ENCODE measurements at places on chromosomes 1 and 21.

DNA sequence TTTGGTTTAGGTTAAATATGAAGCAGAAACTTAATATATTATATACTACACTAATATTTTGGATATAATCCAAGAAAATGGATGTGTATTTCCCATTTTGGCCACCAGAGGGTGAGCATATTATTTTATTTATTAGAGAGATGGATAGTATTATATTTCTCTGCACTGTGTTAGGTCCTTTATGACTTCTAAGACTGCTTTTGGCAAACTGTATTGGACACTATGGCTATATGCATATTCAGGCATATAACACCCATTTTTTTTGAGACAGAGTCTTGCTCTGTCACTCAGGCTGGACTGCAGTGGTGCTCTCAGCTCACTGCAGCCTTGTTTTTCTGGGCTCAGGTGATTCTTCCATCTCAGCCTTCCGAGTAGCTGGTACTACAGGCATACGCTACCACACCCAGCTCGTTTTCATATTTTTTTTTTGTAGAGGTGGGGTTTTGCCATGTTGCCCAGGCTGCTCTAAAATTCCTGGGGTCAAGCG is 17.8 kb upstream of the PGM1 start:
- DNase-seq: no peak

DNA sequence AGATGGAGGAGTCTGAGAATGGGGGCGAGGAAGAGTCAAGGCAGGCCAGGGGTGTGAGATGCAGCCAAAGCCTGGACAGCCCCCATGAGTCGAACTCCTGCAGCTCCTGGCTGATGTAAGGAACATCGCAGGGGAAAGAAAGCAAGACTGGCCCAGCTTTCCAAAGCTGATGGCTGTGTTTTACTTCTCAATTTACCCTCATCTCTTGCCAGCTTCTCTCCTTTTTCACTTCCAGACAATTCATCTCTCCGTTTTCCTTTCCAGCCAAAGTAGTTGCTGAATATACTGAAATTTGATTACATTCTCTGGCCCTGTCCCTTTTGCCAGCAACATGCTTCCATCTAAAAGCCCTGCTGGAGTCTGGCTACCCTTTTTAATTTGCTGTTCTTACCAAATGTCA is 40.0 kb upstream of the UBE2U start:
- DNase-seq: no peak

DNA sequence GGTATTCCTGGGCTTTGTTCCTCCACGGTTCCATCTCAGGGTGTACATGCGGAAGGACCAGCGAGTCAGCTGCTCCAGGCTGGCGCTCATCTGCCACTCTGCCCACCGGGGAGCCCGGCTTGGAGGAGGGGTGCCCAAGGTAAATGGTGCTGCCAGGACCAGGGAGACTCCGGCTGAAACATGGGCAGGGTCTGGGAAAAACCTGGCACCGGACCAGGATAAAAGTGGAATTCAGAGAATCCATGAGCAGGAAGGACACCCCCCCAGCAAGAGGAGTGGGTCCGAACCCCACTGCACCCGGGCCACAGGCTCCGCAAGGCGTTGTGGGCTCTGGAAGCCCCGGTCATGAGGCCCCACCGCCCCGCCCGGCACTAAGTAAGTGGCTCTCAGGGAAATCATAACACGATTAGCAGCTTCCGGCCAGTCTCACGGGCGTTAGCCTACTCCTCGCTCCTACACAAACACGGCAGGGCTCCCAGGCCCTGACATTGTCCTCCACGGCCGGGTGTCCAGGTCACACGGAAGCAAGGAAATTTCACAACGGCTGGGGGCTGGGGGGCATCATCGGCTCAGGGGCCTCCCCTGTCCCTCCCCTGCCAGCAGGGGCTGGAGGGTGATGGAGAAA is 21.1 kb downstream of the MEGF6 start:
- DNase-seq: no peak

GRCh38 chr1:200139661-200140250 is 112.2 kb downstream of the NR5A2 start:
- DNase-seq: no peak

GRCh38 chr21:43193651-43194302 is 25.0 kb downstream of the CRYAA start:
- DNase-seq: no peak

GRCh38 chr1:242140836-242141235 is 141.9 kb upstream of the MAP1LC3C start:
- DNase-seq: no peak

GRCh38 chr1:241722947-241723346 is 70.9 kb downstream of the WDR64 start:
- DNase-seq: no peak

GRCh38 chr1:81594206-81594605 is 206.5 kb upstream of the ADGRL2 start:
- DNase-seq: no peak

- no peak for DNase-seq
Observed at GRCh38 chr1:67485046-67485811, 55.0 kb upstream of the SERBP1 start.

GRCh38 chr1:15951341-15952153 is 24.4 kb downstream of the ZBTB17 start:
- DNase-seq: no peak

DNA sequence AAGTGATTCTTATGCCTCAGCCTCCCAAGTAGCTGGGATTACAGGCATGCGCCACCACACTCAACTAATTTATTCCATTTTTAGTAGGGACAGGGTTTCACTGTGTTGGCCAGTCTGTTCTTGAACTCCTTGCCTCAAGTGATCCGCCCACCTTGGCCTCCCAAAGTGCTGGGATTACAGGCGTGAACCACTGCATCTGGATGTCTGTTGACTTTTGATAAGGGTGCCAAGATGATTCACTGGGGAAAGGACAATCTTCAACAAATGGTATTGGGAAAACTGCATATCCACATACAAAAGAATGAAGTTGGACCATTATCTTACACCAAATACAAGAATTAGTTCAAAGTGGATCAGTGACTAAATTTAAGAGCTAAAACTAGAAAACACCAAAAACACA is 19.8 kb downstream of the RO60 start:
- no peak for DNase-seq

- no peak for DNase-seq
Observed at GRCh38 chr1:50318428-50318827, 104.8 kb downstream of the DMRTA2 start.

DNA sequence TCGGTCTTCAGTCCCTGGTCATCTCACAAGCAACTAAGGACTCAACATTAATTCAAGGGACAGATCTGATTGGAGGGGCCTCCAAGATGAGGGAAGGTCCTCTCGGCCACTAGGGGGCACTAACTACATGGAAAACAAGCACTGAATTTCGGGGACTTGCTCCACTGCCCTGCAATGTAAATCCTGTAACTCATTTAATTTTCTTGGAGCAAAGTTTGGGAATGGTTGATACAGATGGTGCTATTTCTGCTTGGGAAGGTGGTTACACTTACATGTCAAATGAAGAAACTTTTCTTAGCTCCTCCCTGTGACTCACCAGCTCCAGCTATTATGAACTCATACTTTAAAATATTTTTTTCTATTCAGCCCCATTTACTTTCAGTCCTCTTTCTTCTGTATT is 97.4 kb upstream of the KCNJ15 start:
- no peak for DNase-seq

GRCh38 chr1:25640646-25641328 is 24.2 kb downstream of the MAN1C1 start:
- no peak for DNase-seq

GRCh38 chr1:99603699-99604560 is 42.0 kb upstream of the PALMD start:
- DNase-seq: no peak

DNA sequence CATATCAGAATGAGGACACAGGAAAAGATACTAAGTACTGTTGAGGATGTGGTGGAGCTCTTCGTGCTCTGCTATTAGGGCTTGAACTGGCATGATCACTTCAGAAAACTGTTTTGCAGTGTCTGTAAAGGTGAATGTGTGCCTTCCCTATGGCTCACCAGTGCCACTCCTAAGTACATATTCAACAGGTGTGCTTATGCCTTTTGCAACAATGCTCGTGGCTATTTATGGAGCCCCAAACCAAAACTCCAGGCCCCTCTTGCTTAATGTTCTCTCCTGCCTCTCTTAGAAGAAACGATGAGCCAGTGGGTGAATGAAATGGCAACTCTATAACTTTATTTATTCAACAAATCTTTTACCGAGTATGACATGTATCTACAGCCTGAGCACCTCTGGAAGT is 70.2 kb downstream of the TAS1R2 start:
- DNase-seq: no peak

DNA sequence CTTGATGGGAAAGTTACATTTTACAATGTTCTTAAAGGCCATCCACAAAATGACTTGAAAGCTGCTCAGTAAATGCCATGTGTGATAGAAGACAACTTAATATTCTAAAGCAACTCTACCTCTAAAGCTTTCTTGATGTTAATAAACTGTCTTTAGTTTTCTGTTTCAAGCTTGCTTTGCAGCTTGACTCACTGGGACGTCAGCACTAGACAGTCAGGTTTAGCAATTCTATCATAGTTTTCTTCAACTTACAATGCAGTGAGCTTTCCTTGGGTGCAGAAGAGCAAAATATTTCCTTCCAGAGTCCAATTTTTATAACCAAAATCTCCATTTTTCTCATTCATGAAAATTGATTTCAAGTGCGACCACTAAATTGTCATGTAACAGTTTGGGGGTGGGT is 273.1 kb downstream of the NTNG1 start:
- DNase-seq: no peak

- DNase-seq: no peak
Observed at GRCh38 chr1:77796695-77797405, 17.4 kb downstream of the MIGA1 start.

- DNase-seq: no peak
Observed at GRCh38 chr1:204493984-204494280, 673 bp downstream of the PIK3C2B start.

DNA sequence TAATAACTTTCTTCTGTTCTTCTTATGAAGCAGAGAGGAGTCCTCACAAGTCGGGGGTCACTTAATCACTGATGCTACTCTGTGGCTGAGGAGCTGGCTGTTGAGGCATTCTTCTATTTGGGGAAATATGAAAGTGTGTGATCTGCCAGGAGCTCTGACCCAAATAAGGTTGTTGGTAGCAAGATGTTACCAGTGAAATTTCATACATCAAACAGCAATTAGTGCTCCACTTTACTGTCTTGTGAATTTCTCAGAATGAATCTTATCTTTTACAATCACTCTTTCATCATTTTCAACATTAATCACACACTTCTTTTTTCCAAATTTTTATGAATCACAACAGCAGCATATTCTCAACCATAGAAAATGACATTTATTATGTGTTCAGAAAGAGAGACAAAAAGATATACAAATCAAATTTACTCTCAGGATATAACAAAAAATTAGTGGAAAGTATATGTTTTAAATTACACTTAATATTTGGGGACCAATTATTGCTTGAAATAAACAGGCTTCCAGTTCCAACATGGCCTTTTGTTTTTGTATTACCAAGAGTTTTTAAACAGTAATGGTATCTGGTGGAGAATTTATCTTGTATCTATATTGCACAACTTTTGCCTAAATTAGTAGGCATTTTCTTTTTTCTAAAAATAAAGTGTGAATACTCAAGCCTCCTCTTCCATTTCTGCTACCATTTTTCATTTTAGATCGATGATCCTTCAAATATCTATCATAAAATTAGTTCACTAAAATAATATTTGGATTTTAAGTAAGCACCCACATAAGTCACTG is 9.6 kb downstream of the PTGER3 start:
- no peak for DNase-seq

DNA sequence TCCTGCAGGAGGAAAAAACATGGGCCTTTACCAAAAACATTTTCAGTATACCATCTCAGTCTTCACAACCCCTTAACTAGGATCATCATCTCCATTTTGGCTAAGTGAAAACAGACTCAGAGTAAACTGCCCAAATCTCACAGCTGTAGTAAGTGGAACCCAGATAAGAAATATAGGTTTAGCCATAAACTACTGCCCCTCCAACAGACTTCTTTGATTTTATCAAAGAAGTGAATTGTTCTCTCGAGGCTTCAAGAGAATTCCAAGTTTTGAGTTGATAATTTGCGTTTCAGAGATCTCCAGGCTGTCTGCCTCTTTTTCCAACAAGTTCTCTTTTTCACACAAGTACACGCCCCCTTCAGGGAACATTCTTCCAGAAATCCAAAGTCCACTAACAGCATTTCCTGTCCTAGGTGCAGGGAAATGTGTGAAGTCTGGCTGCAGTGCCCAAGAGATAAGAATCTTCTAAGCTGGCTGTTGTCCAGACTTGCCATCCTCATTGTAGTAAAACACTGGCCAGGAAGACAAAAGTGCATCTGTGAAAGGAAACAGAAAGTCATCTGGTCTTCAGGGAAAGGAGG is 30.8 kb downstream of the RNF19B start:
- DNase-seq: no peak

- no peak for DNase-seq
Observed at GRCh38 chr1:118841521-118841920, 146.6 kb downstream of the TBX15 start.

DNA sequence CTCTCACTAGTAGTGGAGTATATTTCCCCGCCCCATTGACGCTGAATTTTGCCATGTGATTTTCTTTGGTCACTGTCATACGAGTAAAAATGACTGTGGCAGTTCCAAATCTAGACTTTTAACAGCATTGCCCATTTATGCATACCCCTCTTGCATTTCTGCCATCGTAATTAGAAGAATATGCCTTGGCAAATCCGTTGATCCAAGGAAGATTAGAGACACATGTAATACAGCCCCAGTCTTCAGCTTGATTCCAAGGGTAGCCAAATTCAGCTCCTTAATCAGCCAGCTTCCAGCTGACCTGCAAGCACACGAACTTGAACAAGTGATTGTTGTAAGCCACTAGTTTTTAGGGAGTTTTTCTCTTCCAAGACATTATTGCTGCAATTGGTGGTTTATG is 290.3 kb upstream of the ADAMTS5 start:
- DNase-seq: no peak

GRCh38 chr1:64536836-64537490 is 67.0 kb downstream of the CACHD1 start:
- DNase-seq: no peak

- no peak for DNase-seq
Observed at GRCh38 chr1:118960026-118960561, 28.0 kb downstream of the TBX15 start.

DNA sequence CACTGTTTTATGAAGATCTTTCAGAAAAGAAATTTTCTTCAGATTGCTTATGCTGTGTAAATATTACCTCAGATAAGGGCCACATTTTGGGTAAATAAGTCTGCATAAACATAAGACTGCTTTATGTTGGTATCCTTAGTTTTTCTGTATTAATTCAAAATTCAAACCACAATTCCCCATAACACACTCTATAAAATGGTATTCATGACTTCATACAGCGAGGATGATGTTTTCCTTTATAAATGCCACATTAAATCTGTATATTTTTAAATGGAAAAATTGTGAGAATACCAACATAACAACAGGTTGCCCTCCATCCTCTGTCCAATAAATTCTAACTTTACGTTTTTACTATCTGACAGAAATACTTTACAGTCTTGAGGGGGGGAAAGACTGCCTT is 248.7 kb upstream of the CXADR start:
- no peak for DNase-seq
